ENCODE measurements at places on chromosomes 2 and 18.

DNA sequence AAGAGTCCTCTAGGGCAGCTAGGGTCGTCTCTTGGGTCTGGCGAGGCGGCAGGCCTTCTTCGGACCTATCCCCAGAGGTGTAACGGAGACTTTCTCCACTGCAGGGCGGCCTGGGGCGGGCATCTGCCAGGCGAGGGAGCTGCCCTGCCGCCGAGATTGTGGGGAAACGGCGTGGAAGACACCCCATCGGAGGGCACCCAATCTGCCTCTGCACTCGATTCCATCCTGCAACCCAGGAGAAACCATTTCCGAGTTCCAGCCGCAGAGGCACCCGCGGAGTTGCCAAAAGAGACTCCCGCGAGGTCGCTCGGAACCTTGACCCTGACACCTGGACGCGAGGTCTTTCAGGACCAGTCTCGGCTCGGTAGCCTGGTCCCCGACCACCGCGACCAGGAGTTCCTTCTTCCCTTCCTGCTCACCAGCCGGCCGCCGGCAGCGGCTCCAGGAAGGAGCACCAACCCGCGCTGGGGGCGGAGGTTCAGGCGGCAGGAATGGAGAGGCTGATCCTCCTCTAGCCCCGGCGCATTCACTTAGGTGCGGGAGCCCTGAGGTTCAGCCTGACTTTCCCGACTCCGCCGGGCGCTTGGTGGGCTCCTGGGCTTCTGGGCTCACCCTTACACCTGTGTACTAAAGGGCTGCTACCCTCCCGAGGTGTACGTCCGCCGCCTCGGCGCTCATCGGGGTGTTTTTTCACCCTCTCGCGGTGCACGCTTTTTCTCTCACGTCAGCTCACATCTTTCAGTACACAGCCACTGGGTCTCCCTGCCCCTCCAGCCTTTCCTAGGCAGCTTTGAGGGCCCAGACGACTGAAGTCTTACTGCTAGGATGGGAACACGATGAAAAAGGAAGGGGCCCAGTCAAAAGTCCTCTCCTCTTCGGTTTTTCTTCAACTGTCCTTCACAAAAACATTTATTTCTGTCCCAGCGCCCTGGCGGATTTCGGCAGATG, 8.1 kb downstream of the SIX2 start:
- DNase-seq = no peak

DNA sequence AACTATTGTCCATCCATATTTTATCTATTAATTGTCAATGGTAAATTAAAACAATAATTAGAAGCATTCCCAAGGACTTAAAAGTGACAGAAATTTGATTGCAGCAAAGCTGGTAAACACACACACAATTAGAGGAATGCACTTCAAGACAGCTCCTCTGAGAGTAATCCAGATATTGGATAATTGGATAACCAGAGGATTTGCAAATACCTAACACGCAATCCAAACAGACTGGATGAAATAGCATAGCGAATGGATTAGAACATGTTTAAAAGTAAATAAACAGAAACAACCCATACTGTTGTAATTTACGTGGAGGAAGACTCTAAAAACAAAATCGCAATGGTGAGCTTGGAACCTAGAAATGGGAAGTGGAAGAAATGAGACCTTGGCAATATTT, 239.8 kb downstream of the METTL4 start:
- DNase-seq = no peak

DNA sequence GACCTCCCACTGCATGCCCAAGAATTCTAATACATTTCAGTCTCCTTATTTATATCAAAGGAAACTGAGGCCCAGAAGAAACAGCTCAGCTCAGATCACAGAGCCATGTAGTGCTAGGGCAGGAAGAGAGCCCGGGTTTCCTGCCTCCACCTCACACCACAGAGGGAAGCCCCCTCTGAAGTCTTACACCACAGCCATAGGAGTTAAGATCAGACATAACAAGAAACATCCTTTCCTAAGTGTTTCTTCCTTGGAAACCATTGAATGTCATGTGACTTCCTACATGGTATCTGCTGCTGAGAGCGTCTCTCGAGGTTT, 102.1 kb downstream of the MTCL1 start:
- DNase-seq = no peak

DNA sequence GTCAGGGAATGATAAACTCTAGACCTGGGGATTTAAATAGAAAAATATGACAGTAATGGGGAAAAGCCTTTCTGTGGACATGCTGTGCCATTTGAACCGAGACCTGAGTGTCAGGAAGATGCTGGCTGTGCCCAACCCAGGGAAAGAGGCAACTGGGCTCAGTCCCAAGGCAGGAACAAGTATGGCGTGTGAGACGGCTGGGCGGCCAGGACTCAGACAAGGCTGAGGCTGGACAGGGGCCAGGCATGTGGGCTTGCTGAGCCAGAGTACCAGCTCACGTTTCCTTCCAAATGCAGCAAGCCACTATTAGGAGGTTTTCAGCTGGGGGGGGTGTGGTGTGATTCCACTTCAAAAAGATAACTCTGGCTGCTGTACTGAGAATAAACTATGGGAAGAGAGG, 92.4 kb downstream of the INPP5D start:
- DNase-seq = no peak

DNA sequence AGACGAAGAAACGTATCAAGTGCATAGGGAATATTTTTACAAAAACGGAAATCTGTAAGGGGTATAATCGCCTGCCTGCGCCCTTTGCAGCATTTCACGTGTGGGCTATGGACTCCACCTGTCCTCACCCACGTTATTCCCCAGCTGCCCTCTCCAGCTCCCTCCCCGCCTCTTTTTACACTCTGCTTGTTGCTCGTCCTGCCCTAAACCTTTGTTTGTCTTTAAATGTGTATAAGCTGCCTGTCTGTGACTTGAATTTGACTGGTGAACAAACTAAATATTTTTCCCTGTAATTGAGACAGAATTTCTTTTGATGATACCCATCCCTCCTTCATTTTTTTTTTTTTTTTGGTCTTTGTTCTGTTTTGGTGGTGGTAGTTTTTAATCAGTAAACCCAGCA, 169.4 kb upstream of the SIX3 start:
- no peak for DNase-seq

DNA sequence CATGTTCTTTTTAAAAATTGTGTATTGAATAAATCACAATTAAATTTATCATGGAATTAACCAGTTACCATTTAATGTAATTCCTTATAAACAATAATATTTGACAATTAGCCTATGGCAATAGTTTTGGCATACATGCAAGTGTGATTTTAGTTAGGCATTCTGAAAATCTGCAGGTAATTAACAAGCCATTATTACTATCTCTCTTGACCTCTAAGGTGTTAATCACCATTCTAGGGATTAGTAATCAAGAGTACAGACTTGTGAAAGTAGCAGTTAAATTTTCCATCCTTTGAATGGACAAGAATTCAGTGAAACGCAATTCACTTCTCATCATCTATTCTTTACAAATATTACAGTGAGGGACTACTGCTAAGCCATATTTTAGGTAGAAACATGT, 127.7 kb upstream of the CHST9 start:
- no peak for DNase-seq

DNA sequence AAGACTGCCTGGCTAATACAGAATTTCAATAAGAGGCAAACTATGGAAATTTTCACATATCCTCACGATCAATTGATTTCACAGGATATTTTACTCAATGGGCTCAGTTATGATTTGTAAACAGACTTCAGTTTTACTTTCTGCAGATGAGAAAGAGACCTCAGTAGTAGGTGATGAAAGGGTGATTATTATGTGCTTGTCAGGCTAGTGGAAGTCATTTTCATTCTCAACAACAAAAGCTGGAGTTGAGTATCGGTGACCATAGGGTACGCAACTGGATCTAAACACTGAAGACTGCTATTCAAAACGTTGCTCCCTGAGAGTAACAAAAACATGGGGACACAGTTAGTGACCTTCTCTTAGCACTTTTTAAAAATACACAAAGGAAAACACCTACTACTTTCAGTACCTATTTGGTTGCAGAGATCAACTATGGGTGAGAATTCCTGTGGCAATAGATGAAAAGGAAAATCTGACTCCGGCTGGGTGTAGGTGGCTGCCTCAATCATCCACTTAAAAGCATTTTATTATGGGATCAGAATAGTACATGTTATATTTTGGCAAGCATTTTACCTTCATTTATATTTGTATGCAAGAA, 126.2 kb upstream of the VRK2 start:
- DNase-seq = no peak

DNA sequence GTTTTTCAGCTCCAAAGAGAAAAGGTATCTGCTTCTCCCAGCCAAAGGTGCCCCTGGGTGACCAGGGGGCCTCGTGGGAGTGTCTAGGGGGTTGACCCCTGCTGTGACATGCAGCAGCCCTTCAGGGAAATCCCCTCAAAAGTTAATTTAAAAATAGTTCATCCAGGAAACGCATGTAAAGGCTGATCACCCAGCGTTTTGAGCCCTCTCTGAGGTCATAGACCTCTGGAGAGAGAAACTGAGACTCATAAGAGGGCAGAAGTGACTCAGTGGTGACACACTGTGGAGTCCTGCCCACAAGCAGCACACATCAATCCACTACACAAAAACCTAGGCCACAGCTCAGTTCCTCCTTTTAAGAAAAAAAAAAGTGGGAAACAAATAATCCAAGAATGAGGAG, 11.9 kb downstream of the GAL3ST2 start:
- DNase-seq = no peak

DNA sequence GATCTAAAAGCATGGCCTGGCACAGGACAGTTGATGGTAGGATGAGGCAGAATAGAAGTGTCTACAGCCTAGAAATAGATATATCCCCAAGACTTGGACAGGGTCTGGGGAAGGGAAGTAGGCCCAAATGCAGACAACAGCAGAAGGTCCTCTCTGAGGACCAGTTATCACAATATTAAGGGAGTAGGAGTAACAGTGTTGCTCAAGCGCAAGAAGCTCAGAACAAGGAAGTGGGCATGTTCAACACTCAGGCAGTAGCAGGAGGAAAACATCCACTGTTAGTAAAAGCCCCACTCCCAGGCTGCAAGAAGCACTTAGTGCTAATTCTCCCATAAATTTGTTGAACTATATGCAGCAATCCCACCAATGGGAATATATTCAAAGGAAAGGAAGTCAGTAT, 314.7 kb downstream of the METTL4 start:
- DNase-seq = peak; percentile 45

DNA sequence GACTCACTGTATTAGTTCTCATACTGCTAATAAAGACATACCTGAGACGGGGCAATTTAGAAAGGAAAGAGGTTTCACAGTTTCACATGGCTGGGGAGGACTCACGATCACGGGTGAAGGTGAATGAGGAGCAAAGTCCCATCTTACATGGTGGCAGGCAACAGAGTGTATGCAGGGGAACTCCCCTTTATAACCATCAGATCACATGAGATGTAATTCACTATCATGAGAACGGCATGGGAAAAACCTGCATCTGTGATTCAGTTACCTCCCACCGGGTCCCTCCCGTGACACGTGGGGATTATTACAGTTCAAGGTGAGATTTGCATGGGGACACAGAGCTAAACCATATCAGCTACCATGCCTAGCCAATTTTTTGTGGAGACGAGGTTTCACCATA, 168.2 kb downstream of the NEDD4L start:
- no peak for DNase-seq

DNA sequence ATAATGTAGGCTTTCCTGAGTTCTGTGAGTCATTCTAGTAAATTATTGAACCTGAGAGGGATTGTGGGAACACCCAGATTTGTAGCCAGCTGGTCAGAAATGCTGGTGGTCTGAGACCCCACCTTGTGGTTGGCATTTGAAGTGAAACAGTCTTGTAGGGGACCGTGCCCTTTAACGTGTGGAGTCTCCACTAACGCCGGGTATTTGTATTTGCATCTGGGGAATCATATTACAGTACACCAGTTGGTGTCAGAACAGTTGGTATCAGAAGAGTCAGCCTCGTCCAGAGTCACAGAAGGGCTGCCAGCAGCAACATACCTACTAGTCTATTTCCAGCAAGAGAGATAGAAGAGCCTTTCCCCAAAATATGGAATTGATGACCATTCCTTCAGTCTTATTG, 38.3 kb upstream of the PTPN4 start:
- DNase-seq = no peak

- DNase-seq = no peak
These were observed 1.9 kb upstream of the ITGB6 start for GRCh38 chr2:160201849-160202539.

GRCh38 chr2:168574856-168575630, 119.0 kb downstream of the CERS6 start:
- DNase-seq = no peak

GRCh38 chr18:80172056-80172455, 63.0 kb downstream of the ADNP2 start:
- no peak for DNase-seq

- DNase-seq = no peak
These were observed 32.8 kb downstream of the TCF7L1 start for GRCh38 chr2:85166021-85166420.

DNA sequence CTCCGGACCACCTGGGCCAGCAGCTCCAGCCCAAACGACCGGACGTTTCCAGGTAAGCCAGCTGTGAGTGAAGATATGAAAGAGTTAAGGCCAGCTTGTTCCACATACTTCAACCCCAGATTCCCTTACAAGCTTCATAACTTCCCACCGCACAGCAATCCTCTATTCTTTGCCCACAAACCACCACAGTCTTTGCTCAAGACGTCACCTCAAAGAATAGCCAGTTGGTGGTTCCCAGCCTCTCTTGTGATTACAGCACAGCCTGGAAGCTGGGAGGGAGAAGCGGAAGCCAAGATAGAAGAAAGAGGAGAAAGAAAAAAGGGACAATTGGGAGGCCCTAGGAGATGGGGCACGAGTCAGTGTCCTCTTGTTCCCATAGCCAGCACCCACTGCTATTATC, 70.6 kb downstream of the NRP2 start:
- no peak for DNase-seq

Data from AML-193 (cell line).